ENCODE measurements at places on chromosomes 7 and 10.

DNA sequence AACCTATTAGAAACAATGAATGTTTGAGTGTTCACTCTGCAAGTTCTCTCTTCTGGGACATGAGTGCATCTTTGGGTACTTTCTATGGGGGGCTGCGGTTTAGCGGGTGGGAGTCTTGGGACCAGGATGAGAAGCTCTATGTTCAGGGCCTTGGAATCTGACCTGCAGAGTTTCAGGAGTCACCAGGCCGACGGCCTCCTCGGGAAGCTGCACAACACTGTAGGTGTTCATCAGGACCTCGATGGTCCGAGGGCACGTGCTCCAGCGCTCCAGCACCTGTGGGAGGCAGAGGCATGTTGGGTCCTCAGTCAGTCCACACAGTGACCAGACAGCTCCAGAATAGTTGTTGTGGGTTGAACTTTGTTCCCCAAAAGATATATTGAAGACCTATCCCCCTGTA is 8.9 kb upstream of the GBX1 start:
- DNase-seq = no peak

- no peak for DNase-seq
Observed at GRCh38 chr10:33179067-33179466, 155.4 kb downstream of the NRP1 start.

DNA sequence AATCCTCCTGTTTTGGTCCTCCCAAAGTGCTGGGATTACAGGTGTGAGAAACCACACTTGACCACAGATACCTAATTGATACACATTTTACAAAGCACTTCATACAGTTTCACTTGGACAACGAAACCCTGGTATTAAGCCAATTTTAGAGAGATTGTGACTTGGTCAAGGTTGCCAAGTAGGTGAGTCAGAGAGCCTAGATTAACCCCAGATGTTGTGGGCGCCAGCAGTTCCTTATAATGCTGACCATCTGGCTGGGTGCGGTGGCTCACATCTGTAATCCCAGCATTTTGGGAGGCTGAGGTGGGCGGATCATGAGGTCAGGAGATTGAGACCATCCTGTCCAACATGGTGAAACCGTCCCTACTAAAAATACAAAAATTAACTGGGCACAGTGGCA is 4.9 kb upstream of the PHKG1 start:
- no peak for DNase-seq

DNA sequence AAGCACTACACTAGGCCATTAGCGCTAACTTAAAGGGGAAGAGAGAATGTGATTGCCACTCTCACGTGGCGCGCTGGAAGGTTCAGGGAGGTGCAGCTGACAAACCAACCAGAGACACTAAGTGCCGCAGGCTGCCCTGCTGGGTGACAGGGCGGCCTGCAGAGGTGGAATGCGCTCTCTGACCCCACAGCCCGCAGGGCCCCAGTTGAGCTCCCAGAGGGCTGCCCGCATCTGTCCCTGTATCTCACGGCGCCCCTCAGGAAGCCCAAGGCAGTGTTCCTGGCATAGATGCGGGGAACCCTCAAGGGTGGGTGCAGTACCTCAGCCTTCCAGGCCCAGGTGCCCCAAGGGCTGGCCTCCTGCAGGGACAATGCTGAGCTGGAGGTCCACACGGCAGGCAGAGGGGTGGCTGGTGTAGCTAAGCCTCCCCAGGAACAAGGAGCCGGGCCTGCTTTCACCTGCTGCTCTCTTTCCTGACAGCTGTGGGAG is 66.6 kb downstream of the CALML3 start:
- DNase-seq = no peak

DNA sequence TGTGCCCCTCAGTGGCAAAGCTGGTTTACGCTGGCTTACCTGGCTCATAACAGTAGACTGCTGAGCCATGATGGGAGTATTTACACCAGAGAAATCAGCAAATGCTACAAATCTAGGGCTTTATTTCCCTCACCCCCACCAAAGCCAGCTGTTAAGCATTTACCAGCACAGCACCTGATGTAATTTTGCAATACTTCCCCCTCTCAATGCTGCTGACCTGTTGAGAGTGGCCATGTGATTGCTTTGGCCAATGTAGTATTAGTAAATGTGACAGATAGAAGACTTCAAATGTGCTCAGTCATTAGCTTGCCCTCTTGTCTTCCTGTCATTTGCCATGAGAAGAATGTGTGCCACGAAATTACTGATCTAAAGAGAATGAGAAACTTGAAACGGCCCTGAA is 46.6 kb downstream of the HERPUD2 start:
- DNase-seq = no peak

GRCh38 chr10:132714096-132714985 is 71.6 kb downstream of the NKX6-2 start:
- DNase-seq = no peak

DNA sequence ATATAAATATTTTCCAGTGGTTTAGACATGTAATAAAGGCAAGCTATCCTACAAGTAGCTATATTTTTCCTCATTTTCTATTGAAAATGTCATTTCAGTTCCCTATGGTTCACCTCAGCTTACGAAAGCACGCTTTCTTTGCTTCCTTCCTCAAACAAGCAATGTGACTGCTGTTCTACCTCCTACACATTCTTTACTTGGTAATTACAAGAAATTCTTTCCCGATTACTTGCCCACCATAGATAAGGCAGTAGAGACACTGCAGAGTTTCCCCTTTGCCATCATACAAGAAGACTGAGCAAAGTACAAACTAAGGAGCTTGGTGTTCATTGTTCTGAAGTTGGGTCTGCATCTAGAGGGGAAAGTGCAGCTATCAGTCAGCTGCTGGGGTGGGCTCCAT is 249.4 kb downstream of the CRPPA start:
- DNase-seq = no peak

DNA sequence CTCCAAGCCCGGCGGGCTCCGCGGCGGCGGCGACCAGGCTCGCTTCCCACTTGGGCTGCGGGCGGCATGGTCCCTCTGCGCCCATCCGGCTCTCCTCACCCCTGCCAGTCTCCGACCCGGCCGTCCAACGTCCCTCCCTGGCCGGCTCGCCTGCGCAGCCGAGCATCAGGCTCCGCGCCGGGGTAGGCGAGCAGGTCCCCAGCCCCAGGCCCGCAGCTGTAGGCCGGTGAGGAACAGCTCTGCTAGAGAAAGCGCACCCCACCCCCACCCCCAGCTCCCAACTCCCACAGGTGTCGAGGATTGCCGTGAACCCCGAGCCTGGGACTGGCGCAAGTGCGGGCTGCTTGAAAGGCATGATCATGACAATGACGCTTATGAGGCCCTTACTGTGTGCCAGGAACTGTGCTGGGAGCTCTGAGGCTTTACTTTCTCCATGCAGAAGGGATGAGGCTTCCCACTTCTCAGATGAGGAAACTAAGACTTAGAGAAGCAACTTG is 20.8 kb upstream of the PAX2 start:
- DNase-seq = no peak

DNA sequence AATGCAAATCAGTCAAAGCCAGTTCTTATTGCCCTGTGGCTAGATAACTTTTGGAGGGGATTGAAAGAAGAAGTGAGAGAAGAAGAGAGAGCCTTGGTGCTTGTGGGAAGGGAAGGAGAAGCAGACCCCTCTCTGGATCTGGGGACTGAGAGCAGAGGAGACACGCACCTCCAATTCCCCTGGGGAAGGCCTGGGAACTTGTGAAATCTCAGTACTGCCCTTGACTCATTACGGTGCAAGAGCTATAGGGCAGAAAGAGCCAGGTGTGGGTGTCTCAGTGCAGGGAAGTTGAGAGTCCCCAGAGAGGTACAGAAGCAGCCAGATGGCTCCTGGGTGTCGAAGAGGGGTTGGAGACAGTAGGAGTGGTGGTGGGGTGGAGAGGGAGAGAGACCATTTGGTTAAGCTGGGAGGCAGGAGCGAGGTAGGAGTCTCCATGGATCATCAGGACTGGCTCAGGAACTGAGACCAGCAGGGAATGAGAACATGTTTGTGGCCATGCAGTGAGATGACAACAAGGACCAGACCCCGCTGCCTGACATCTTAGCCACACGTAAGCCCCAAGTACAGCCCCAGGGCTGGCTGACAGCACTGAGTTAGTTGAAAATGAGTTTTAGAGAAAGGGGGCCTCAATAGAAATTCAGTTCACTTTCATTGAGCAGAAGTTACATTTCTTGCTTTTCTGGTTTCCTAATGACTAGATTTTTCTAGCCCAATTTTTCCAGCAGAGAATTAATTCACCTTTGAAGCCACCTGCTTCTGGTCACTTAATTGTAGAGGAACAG is 238.2 kb downstream of the BUB3 start:
- no peak for DNase-seq

GRCh38 chr7:91634485-91635177 is 245.9 kb downstream of the MTERF1 start:
- DNase-seq = no peak
